ENCODE measurements at places on chromosomes 2 and 18.

DNA sequence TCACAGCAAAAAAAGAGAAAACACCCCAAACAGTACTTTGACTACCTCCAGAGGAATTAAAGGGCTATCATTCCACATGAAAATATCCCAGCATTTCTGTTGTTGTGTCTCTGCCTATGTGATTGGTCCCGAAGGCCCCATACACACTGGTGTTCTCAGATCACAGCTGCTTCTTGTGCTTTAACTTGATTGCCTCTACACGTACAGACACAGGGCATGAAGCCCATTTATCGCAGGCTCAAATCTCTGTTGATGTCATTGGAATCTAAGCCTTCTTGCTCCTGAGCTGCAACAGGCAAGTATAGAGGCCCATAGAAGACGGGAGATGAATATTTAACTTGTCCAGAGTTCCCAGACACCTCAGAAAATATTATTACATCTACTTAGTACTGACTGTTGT lies 405.2 kb downstream of the NCKAP5 start:
- DNase-seq: no peak

GRCh38 chr2:217743407-217743806 lies 259.4 kb downstream of the TNS1 start:
- DNase-seq: no peak

GRCh38 chr2:202036601-202037037 lies 3.0 kb downstream of the FZD7 start:
- DNase-seq: no peak

DNA sequence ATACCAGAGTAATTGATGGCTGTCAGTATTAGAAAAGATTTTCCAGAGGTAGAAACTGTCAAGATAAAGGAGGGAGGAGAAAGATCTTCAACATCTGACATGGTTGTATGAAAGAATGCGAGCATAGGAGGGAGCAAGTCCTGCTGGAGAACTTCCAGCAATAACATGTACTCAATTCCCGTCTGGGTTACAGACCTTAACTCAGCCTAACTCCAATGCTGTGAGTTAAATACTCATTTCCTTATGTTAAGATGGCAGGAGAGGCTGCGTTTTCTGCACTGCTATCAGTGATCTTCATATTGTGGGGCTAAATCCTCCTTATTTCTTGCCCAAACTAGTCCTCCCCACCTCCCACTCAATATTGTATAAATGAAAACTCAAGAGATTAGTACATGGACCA lies 6.7 kb upstream of the CERS6 start:
- no peak for DNase-seq

- no peak for DNase-seq
These were observed 61.7 kb downstream of the PPP4R1 start for GRCh38 chr18:9552616-9553015.

All from stimulated activated CD4-positive, alpha-beta T cell treated with anti-CD3 and anti-CD28 coated beads, Interleukin-12 subunit alpha, Interleukin-12 subunit beta, amount 100 ng/mL, for 48 hours (primary cell).